ENCODE measurements at places on chromosomes 16 and 17.

DNA sequence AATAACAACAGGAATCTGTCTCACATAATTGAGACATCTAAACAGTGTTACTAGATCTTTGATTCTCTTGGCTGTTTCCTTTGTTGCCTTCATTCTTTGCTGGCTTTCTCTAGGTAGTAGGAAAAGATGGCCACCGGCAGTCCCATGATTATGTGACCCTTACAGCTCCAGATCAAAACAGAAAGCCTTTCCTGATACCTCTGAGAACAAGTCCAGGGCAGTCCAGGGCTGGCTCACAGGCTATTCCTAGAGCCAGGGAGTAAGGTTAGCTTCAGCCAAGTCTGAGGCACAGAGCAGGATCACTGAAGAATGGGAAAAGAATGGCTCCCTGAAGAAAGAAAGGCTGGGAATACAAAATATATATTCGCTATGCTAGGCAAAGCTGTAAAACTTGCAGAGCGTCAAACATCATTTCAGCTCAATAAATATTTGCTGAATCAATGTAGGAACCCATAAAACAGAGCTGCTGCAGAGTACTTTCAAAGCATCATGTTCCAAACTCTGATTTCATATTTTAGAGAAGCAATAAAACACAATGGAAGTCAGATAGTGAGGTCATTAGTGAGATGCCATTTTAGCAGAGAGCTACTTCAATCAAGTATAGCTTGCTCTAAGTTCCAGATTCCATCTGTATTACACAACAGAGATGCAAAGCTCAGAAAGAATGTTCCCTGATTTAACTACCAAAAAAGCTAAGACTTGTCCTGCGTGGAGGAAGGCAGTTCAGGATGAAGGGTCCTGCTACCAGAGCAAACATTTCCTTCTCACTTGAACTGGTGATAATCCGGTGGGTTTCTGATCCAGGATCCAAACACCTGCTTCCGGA is 23.4 kb downstream of the ADAT1 start:
- no peak for DNase-seq

GRCh38 chr16:68265078-68265920 is 973 bp downstream of the SLC7A6 start:
- peak; percentile 67 for DNase-seq

- DNase-seq, result no peak
These were observed 125.2 kb downstream of the CDH11 start for GRCh38 chr16:64996641-64997040.

- no peak for DNase-seq
These were observed 28.3 kb upstream of the TEX2 start for GRCh38 chr17:64291268-64291851.

DNA sequence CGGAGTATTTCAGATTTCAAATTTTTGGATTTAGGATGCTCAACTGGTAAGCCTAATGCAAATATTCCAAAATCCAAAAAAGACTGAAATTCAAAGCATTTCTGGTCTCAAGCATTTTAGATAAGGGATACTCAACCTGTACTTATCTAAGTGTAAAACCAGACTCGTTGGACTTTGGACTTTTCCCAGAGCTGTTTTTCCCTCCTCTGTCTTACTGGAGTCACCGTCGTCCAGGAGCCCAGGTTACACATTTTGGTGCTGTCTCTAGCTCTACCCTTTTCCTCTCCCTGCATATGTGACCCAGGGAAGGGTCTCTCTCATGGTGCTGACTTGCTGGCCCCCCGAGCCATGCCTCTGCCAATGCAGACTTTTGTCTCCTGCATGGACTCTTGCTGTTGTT is 46.0 kb upstream of the MMP2 start:
- no peak for DNase-seq

GRCh38 chr17:18362698-18363100 is 651 bp downstream of the SHMT1 start:
- DNase-seq, result peak; percentile 8

- peak; percentile 65 for DNase-seq
These were observed 7.2 kb downstream of the SPACA3 start for GRCh38 chr17:32998887-32999228.

GRCh38 chr17:59838052-59838916 is 54.5 kb downstream of the TUBD1 start:
- peak; percentile 40 for DNase-seq

- DNase-seq, result no peak
These were observed 3.8 kb upstream of the C1QL1 start for GRCh38 chr17:44971776-44972483.

GRCh38 chr16:1550069-1550468 is 16.6 kb downstream of the TMEM204 start:
- DNase-seq, result no peak

DNA sequence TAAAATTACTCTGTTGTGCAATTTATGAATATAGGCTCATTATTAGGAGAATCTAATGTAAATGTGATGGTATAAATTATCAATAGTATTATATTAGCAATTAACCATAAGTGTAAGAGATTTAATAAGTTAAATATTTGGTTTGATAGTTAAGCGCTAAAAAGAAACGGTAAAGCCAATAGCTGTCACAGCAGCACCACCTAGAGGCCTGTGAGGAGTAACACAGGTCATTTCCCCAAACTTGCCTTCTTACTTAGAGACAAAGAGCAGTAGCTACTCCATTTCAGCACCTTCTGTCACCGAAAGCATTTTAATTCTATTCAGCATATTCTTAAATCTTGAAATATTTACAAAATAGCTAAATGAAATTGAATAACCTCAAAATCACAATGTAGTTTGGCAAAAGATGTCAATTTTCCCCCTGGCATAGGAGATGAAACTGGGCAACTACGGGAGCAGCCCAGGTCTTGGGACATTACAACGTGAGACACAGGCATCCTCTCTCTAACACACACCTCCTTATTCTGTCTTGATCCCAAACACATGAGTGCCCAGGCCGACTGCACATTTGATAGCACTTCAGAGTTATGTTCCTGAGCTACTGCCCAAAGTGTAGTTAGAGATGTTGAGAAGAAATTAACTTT is 14.3 kb upstream of the DYNLRB2 start:
- DNase-seq, result peak; percentile 70

DNA sequence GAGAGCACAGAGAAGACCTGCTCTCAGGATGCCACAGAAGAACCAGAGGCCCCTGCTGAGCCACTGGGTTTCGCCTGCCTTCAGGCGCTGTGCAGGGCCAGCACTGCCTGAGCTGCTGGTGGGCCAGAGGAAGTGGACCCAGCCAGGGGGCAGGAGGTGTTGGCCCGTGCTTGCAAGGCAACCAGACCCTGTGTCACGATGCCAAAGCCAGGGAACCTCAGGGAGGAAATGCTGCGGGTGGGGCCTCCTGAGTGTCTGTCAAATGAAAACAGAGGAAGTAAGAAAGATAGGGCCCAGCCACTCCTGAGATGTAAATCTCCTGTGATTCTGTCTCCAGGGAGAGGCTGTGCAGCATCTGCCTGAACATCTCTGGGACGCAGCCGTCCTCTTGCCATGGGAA is 58.1 kb upstream of the ADORA2B start:
- no peak for DNase-seq

DNA sequence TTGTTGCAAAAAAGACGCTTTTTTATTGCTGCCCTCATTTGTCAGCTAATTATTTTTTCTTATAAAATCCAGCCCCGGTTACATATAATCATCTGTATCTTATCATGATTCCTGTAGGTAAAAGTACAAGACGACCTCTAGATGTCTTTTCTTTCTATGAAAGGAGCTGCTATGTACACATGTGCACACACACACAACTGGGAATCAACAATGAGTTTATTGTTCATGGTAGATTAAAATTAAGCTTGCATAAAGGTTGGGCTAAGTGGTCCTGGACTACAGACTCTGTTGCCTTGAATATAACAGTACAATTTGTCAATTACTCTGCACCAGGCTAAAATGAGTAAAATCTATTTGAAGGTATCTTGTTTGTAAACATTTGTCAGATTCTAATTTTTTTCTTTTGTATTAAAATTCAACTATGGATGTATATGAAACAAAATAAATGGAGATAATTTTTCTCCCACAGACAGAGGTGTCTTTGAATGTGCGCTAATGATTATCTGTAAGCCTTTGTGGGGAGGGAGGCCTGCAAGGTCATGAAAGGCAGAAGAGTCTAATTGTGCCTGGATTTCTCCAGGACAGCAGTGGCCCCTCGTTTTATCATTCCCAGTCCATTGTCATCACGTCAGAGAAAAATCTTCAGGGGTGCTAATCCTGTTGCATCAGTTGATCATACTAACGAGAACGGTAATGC is 13.4 kb downstream of the C17orf58 start:
- DNase-seq, result no peak
